Midbrain (tissue), 1 donor: ENCODE measurements at places on chromosomes 1 and 21.

- no peak for DNase-seq
Measured at GRCh38 chr1:60745484-60745883, 336.9 kb upstream of the NFIA start.

DNA sequence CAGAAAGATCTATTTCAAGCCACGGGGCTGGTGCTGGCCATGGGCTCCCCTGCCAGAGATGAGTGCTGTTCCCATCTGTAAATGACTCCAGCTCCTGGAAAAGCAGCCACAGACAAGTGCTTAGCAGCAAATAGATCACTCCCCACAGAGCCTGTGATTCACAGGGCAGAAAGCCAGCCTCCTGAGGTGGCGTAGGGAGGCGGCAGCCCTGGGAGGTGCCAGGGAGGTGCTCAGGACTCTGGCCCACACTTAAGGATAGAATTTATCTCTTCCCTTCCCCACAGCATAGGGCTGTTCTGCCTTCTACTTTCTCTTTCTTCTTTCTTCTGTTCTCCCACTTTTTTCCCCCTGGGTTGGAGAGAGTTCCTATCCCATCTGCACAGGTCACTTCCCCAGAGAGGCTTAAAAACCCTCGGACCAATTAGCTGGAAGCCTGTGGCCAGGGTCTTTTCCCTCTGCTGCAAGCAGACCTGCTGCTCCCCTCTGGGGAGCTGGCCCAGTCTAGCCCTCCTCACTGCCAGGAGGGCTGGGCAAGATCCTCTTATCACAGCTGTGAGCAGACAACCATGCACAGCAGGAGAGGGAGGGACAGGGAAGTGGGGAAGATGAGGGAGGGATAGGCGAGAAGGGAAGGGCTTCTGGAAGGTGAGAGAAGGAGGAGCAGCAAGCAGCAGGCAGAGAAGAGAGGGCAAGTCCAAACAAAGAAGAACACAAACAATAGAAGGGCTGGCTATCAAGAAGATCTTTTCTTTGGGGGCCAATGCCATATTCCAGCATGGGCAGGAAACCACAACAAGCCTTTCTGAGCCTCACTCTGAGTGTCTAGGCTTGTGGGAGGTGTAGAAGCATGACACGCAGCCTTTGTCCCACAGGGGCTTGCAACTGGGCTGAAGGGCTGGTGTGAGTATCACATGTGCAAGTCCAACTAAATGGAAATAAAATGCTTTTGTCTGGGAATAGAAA, 41.0 kb downstream of the KCND3 start:
- DNase-seq, result no peak

DNA sequence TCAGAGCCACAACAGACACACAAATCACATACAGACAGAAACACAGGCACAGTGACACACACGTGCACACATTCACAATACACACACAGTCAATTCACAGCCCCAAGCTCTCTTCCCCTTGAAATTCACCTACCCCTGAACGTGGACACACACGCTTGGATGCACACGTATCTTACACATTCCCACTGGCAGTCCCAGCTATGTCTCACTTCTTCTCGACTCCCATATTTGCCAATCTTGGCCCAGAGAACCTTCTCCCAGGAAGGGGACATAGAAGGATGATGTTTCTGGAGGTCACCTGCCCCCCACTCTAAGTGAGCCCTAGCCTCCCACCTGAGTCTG, 1.6 kb downstream of the CRYBG2 start:
- no peak for DNase-seq

GRCh38 chr1:23727362-23727811, 15.9 kb upstream of the ELOA start:
- DNase-seq, result peak; percentile 6

DNA sequence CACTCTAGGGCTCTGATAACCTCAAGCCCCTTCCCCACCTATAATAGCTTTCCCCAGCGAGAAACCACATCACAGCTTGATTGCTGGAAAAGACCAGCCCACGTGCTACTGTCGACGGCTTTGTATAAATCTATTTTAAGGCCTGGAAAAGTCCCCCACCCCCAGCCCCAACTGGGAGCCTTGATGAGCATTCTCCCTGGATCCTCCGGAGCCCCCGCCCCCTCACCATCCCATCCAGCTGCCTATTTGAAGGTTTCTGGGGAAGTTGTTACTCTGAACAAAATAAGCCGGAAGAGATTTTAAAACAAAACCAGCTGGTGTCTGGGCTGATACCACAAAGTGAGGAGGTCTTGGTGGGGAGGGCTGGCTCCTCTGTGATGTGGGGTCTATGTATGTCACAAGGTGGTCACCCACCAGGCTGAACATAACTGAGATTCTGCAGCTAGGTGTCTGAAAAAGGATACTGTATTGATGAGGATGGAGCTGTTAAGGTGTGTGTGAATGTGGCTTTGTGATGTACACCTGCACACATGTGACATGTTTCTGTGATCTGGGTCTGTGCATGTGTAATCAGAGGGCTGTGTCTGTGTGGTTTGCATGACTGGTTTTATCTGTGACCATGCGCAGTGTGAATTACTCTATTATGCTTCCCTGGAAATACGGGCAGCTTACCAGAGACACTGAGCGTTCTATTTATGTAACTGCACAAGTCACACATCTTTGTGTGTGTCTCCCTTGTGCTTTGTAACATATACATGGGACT, 25.0 kb downstream of the RIMS3 start:
- DNase-seq, result no peak

- no peak for DNase-seq
Measured at GRCh38 chr1:198672124-198672523, 33.3 kb downstream of the PTPRC start.

- DNase-seq, result no peak
Measured at GRCh38 chr1:179087665-179088064, 5.8 kb downstream of the TOR3A start.

DNA sequence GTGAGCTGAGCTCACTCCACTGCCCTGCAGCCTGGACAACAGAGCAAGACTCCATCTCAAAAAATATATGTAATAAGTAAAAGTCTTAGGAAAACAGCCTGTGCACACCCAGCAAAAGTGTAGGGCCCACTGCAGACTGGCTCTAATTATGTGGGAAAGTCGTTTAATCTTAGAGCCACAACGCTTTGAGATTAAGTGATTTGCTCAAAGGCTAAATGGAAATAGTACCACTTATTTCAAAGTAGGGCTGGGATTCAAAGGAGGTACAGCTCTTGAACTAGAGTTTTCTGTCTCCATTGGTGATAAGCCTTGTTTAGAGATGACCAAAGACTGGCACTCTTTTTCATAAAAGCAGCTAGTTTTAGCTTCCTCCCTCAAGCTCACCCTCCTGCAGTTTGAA, 2.2 kb downstream of the TACSTD2 start:
- DNase-seq, result no peak

- no peak for DNase-seq
Measured at GRCh38 chr1:151259351-151259750, 4.8 kb downstream of the PSMD4 start.

DNA sequence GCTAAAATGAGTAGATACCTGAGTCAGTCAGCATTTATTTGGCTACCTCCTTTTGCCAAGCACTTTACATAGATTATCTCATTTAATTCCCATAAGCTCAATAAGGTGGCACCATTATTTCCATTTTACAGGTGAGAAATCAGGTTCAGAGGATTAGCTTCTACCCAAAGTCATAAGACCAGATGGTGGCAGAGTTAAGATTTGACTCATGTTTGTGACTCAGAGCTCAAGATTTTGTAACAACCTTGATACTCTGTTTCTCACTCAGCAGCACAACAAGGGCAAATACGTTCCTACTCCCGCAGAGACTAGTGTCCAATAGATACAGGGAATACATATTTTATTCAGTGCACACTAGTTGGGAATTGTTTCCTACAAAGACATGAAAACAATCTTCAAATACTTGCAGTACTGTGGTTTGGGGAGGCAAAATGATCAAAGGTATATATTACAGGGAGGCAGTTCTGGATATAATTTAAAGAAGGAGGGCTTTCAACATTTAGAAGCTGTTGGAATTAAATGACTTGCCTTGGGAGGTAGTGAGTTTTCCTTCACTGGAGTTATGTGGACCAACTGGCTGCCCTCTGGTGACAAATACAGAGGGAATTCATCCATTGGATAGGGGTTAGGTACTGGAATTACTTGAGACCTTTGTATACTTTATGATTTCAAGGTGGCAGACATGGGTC, 3.6 kb downstream of the LEPR start:
- no peak for DNase-seq

GRCh38 chr1:21280011-21280471, 10.2 kb downstream of the ECE1 start:
- DNase-seq, result no peak

DNA sequence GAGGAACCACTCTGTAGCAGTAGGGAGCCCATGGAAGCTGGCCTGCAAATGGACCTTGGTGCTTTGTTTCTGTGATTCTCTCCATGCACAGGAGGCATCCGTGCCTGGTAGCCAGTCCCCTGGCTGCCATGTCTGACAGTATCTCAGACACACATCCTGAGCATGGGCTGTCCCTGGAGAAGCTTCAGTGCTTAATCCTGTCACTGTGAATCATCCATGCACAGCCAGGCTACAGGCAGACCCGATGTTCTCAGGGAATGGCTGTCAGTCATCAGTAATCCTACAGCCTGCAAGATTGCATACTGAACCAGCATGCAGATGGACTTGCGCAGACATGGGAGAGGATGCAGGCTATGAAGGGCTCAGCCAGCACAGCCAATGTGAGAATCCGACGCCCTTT, 606.3 kb upstream of the PLXNA2 start:
- no peak for DNase-seq

- DNase-seq, result no peak
Measured at GRCh38 chr1:187854457-187854856, 1025.7 kb downstream of the PLA2G4A start.

DNA sequence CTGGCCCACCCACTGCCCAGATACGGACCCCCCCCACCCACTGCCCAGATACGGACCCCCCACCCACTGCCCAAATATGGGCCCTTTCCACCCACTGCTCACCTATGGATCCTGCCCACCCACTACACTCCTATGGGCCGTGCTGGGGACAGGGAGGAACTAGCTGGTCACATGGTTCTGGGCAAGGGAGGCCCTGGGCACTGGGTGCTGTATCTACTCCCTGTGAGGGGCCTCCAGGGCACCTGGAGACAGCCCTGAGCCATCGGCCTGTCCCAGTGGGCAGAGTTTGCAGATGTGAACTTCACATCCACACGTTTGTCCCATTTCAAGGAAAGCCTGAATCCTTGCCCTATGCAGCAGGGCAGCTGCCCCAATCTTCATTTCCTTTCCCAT, 71.4 kb upstream of the COL6A1 start:
- no peak for DNase-seq

GRCh38 chr21:37208056-37208721, 58.9 kb downstream of the VPS26C start:
- peak; percentile 84 for DNase-seq

GRCh38 chr21:46368533-46369285, 44.8 kb downstream of the PCNT start:
- DNase-seq, result no peak

DNA sequence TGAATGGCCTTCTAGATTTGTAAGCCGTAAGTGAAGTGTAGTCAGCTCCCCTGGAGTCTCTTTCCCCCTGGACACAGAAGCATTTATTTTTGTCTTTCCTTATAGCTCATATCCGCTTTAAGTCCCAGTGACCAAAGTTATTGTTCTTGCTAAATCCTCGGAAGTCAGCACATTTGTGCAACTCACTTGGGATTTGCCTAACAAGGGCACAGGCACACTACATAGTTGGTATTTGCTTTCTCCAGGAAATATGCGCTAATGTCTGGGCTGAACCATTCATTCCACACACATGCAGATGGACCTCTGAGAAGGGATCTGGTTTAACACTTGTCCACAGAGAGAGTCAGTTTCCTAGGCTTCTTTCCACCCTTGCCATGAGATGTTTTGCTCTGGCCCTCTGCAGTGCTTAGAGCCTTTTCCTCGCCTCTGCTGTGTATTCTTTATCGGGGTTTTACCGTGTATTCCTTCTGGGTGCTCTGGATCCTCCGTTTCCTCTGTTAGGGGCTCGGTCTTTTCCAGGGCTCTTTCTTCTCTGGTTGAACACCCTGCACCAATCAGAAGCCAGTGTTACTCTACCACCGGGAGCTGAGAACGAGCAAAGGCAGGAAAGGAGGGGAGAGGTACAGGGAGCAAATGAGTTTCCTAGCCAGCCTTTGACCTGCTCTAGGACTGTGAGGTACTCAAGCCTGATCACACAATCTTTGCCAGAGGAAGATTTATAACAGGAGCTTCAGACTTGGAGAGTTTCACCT, 72.4 kb downstream of the ABCA4 start:
- no peak for DNase-seq

GRCh38 chr1:56289260-56289659, 290.1 kb downstream of the PLPP3 start:
- no peak for DNase-seq

DNA sequence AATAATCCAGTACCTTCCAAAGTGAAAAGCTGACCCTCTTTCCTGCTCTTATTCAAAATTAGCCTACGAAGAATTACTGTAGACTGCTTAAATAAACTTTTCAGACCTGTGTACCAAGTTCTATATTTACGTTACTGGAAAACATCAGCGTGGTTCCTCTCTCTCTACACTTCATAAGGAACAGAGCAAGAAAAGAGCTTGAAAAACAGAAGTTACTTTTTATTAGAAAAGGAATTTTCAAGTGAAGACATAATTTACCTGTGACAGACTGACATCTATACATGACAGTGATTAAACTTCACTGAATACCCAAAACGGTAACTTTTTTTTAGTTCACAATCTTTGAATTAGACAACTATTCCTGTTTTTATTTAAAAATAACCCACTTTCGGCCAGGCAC, 2.7 kb downstream of the ENAH start:
- DNase-seq, result no peak

- no peak for DNase-seq
Measured at GRCh38 chr1:83574791-83575190, 424.1 kb downstream of the TTLL7 start.

DNA sequence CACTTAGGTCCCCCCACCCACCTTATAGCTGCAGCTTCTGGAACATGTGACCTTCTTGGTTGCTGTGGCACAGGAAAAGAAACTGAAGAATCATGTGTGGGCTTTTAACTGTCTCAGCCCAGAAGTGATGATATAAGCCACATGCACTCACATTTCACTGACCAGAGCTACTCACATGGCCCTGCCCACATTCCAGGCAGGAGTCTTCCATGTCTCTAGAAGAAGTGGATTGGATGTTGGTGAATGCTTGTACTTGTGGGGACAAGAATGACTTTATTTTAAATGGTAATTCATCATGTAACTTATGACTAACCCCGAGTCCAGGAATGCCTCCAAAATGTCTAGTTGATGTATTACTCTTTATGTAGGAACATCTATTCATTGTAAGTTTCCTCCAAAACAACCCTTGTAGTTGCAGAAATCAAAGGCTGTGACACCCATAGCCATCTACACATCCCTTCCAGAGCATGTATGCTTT, 15.8 kb upstream of the CAMK1G start:
- DNase-seq, result no peak
